A549 treated with RU486 at 1 μM for 4 hours (cell line): ENCODE measurements at places on chromosomes 16 and 17. TPM values are rescaled to one million over a fixed set of nuclear protein-coding genes. Genes with fewer than 3 reads are reported as not detected.

The TPSAB1 gene
- total RNA-seq = 0.21 TPM in 1 of 5 replicates, not detected in the others

The HOXB2 gene
- total RNA-seq = 0.43 to 1.1 TPM (median 0.53 TPM) in 5 replicates

The BCL6B gene
- total RNA-seq = 0.09 TPM in 1 of 5 replicates, not detected in the others

The MIEN1 gene
- 90.7 to 109 TPM (median 94.1 TPM) in 5 replicates for total RNA-seq

The GUCY2D gene
- total RNA-seq = 0.29 to 0.33 TPM in 2 of 5 replicates, not detected in the others

The DRC3 gene
- 2.3 to 4.0 TPM (median 3.4 TPM) in 5 replicates for total RNA-seq

The CCT6B gene
- total RNA-seq = 0.37 to 2.4 TPM (median 1.8 TPM) in 5 replicates

The NEUROD2 gene
- not detected in 5 replicates for total RNA-seq

The LGALS9 gene
- total RNA-seq = 0.54 to 1.8 TPM (median 1.5 TPM) in 5 replicates

The GNG13 gene
- total RNA-seq = not detected in 5 replicates

The CHP2 gene
- not detected in 5 replicates for total RNA-seq

The CPD gene
- 26.5 to 30.2 TPM (median 27.9 TPM) in 5 replicates for total RNA-seq

The PROCA1 gene
- total RNA-seq = 1.2 to 2.3 TPM (median 1.5 TPM) in 5 replicates
